ENCODE measurements at places on chromosomes 1 and 21.

DNA sequence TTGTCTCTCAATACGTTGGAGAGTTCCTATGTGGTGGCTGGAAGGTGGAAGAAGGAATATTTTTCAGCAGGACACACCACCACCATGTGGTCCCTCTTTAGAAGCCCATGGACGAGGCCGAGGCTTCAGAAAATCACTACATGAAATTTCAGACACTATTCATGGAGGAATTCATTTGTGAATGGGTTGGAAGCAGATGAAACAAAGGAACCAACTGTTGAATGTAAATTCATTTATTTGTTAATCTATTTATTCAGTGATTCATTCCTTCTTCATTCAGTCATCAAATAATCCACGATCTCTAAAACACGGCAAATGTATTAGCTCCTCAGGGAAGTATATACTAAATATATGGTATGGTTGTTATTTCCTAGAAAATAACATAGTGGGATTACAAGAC is 12.2 kb downstream of the SLC35F3 start:
- DNase-seq: no peak

DNA sequence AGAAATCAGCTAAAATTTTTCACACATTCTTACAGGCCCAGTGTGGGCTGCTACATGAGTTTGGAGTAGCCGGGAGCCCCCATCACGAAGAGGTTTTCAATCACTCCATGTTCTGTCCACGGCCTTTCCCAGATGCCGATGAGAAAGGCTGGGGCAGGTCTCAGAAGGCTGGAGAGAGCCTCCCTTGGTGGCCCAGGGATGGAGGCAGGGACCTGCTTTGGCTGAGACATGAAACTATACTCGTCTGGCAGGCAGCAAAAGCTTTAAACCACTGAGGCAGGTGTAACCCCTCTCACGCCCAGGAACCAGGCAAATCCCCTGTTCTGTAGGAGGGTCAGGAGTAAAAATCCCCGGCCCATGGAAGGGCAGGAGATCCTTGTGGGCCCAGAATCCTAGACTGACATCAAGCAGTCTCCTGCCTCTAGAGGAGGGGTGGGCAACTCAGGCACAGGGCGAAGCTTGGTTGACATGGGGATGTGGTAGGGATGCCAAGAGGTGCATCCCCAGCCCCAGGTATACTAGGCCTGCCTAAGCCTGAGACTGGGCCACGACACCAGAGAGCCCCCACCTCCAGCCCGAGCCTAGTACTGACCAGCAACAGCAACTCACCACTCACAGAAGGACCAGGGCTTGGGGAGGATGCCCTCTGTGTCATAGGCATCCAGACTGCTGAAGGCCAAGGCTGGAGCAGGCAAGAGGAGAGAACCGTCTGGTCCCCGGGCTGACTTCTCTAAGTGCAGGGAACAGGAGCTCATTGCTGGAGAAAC is 9.1 kb downstream of the MMEL1 start:
- DNase-seq: no peak

- no peak for DNase-seq
Measured at GRCh38 chr1:119516247-119516646, 9.2 kb downstream of the HSD3B1 start.

DNA sequence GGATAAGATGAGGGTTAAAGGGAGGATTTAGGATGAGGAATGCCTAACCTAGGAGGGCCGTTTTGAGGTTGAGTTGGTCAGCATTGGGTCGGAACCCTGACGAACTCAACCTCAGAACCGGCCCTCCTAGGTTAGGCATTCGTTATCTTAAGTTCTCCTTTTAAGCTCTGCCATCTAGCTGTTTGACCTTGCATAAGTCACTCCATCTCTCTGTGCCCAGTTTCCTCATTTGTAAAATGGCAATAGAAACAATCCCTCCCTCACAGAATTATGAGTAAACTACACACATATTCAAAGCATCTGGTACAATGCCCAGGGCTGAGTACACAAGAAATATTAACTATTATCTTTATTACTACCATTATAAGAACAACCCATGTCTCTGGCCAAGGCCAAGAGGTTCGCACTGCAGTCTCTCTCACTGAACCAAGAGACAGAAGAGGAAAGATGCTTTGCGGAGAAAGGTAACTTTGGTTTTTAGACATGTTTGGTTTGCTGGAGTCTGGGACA is 4.8 kb downstream of the ABCB10 start:
- no peak for DNase-seq

GRCh38 chr1:83794384-83794783 is 204.5 kb downstream of the TTLL7 start:
- DNase-seq: no peak

GRCh38 chr1:41765152-41765551 is 153.6 kb downstream of the HIVEP3 start:
- no peak for DNase-seq

DNA sequence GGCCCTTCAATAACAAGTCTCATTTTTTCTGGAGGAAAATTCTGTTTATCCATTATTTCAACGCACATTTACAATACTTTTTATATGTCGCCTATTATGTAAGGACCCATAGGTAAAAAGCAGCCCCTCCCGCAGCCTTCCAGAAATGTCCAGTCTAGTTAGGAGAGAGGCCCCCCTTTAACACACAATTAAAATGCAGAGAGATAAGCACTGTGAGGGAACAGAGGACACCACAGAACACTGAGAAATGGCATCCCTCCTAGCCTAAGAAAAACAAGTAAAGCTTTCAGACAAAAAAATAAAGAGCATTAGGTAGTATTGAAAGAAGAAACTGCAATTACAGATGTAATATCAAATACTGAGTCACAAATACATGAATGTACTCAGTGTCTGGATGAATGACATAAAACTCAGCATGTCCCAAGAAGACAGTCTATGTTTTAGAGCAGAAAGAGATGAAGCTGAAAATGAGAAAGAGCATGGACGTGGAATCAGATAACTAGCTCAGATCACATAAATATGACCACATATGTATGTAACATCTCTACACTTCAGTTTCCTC is 62.9 kb downstream of the DAB1 start:
- DNase-seq: no peak

GRCh38 chr1:68969441-68969840 is 472.6 kb upstream of the DEPDC1 start:
- no peak for DNase-seq

GRCh38 chr1:20248971-20249612 is 41.6 kb upstream of the VWA5B1 start:
- DNase-seq: no peak

- no peak for DNase-seq
Measured at GRCh38 chr1:115596080-115596780, 45.5 kb upstream of the VANGL1 start.

All from T-helper 2 cell (primary cell).